ENCODE measurements at places on chromosomes 4 and X. TPM values are rescaled to one million over a fixed set of nuclear protein-coding genes. Genes with fewer than 3 reads are reported as not detected.
A peak's percentile ranks its signal among the peaks of the same experiment; 100 is the strongest.

DNA sequence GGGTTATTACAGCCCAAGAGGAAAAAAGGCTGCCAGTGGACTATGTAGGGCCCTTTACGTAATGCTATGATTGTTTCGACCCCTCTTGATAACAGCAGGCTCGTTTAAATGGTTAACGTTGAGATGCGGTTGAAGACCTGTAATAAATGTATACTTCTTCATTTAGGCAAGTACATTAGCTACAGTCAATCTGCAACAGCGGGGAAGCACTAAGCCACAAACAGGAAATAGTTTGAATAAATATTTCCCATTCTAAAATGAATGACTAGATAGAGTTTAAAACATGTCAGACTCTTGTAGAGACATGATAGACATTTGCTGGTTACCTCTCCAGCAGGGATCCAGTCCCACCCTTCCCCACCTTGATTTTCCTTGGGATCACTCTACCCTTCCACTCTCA is 38.1 kb upstream of the STIM2 start:
- DNase-seq = no peak
- no peak overlapping the region for H3K4me3 ChIP-seq
- no peaks in the 10 kb centered on the region for H3K27me3 ChIP-seq
- H3K27ac ChIP-seq = peak overlapping the region; percentile 56

- H3K36me3 ChIP-seq = no peaks in the 10 kb centered on the region
- no peaks in the 10 kb centered on the region for H3K27me3 ChIP-seq
- H3K4me1 ChIP-seq = no peaks in the 10 kb centered on the region
- no peak overlapping the region for H3K27ac ChIP-seq
- DNase-seq = no peak
These were observed 70.8 kb upstream of the FSTL5 start for GRCh38 chr4:162234595-162234994.

- H3K4me3 ChIP-seq = peak overlapping the region; percentile 56
- peaks cover 14% of the 10 kb centered on the region for H3K4me1 ChIP-seq
- no peaks in the 10 kb centered on the region for H3K27me3 ChIP-seq
- peak overlapping the region; percentile 92 for H3K27ac ChIP-seq
These were observed 67.2 kb downstream of the ANK2 start for GRCh38 chr4:113116414-113117357.

DNA sequence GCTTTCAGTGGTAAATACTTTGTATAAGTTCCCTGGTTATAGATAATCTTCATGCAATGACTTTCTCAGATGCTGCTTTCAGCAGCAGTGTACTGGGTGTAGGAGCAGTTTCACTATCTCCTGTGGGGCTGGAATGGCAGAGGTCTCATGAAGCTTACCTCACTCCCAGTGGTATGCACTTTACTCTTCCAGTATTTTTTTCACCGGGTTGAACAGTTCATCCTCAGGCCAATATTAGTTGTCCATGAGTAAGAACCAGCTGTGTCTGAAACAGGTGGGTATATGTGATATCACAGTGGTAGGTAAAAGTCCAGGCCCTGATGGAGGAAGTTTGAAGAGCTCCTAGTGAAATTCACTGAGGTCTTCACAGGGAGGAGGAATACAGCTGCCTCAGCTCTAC is 351.5 kb upstream of the EMCN start:
- H3K27me3 ChIP-seq = no peaks in the 10 kb centered on the region
- H3K36me3 ChIP-seq = no peaks in the 10 kb centered on the region
- peak; percentile 54 for DNase-seq
- peak overlapping the region; percentile 61 for H3K27ac ChIP-seq

DNA sequence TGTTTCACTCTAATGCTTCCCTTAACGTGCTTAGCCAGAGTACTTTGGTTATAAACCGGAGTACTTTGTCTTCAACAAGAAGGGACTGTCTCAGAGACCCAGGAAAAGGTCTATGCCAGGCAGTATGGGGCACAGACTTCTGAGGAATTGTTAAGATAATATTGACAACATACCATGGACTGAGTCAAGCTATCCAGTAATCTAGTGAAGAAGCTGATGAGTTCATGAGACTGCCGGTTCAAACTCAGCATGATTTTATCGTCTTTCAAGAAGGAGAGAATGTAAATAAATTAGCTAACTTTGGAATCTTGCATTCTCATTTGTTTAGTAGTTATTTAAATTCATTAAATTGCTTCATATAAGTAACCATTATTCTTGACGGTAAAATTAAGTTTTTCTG is 546.1 kb downstream of the PPP4R3C start:
- DNase-seq = no peak
- no peak overlapping the region for H3K4me3 ChIP-seq
- H3K27me3 ChIP-seq = no peaks in the 10 kb centered on the region
- H3K27ac ChIP-seq = no peak overlapping the region
- no peaks in the 10 kb centered on the region for H3K36me3 ChIP-seq

DNA sequence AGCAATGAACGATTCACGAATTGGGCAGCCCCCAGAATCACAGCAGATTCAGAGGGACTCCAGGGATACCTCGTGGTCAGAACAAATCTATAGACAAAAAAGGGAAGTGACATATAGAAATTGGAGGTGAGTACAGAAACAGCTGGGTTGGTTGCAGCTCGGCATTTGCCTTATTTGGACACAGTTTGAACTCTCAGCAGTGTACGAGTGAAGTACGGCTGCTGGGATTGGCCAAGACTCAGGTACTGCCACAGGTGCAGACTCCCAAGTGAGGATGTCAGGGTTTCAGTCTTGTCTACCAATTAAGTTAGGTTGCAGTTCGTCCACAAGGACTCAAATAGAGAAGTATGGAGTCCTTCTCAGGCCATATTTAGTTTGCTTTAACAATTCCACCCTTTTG is 28.2 kb downstream of the HTT-AS start:
- no peaks in the 10 kb centered on the region for H3K36me3 ChIP-seq
- H3K27ac ChIP-seq = no peak overlapping the region
- peaks cover 2% of the 10 kb centered on the region for H3K27me3 ChIP-seq
- DNase-seq = no peak
- peaks cover 18% of the 10 kb centered on the region for H3K4me1 ChIP-seq
- H3K4me3 ChIP-seq = no peak overlapping the region

DNA sequence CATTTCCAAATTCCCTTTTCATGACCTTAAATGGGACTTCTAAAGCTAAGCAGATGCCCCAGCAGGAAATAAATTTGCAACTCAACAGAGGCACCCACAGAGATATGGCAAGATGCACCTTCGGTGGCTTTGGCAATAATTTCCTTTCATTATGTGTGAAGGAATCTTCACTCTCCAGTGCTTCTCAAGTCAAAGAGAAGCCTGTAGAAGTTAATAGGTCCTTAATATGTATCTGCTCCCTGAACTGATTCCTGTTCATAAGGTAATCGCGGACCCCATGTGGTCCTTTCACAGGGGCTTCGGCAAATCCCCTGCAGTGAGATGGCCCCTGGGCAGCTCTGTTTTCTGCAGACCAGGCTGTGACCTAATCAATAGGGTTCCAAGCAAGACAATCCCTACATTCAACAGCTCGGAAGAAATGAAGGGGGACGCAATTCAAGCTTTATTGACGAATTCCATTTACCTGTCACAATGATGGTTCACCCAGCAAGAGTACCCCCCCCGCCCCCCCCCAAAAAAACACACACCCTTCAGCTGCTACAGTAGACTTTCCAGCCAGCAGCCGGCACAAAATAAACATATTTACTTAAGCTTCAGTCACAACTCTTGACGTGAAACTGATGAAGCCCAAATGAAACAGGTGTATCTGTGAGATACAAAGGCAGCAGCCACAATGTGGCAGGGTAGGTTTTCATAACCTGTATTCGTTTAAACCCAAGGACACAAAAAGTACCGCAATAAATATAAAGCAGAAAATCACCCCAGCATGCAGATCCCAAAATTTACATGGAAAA is 35.3 kb downstream of the FAT1 start:
- peaks cover 15% of the 10 kb centered on the region for H3K36me3 ChIP-seq
- no peak for DNase-seq
- H3K27me3 ChIP-seq = no peaks in the 10 kb centered on the region
- H3K27ac ChIP-seq = no peak overlapping the region

- DNase-seq = no peak
- no peaks in the 10 kb centered on the region for H3K36me3 ChIP-seq
- H3K27ac ChIP-seq = no peak overlapping the region
These were observed 721.0 kb upstream of the NDST4 start for GRCh38 chr4:115834441-115834840.

GRCh38 chr4:77845929-77846328 is 16.7 kb upstream of the MRPL1 start:
- DNase-seq = no peak
- no peaks in the 10 kb centered on the region for H3K4me1 ChIP-seq
- no peak overlapping the region for H3K27ac ChIP-seq
- no peak overlapping the region for H3K4me3 ChIP-seq
- H3K27me3 ChIP-seq = peaks cover 2% of the 10 kb centered on the region
- H3K36me3 ChIP-seq = no peaks in the 10 kb centered on the region

GRCh38 chr4:24093446-24093845 is 203.6 kb upstream of the PPARGC1A start:
- no peaks in the 10 kb centered on the region for H3K36me3 ChIP-seq
- H3K27me3 ChIP-seq = no peaks in the 10 kb centered on the region
- H3K4me3 ChIP-seq = no peak overlapping the region

DNA sequence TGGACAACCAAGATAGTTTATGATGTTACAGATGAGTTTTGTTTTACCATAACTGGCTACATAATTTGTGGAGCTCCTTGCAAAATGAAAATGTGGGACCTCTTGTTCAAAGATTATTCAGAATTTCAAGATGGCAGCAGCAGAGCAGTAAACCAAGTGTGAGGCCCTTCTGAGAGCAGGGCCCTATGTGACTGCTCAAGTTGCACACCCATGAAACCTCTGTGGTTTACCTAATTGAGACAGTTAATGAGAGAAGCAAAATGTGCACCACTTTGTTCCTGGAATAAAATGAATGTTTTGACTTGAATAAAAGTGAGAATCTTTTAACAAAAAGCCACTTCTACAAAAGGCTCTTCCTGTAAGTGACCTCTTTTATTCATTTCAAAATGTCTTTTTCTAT is 519.2 kb downstream of the RPA4 start:
- H3K4me1 ChIP-seq = peaks cover 2% of the 10 kb centered on the region
- DNase-seq = no peak
- no peaks in the 10 kb centered on the region for H3K27me3 ChIP-seq
- H3K27ac ChIP-seq = no peak overlapping the region
- H3K4me3 ChIP-seq = no peak overlapping the region
- no peaks in the 10 kb centered on the region for H3K36me3 ChIP-seq

- peaks cover 21% of the 10 kb centered on the region for H3K4me1 ChIP-seq
- H3K27ac ChIP-seq = peak overlapping the region; percentile 68
- H3K36me3 ChIP-seq = no peaks in the 10 kb centered on the region
- H3K27me3 ChIP-seq = no peaks in the 10 kb centered on the region
- no peak for DNase-seq
- no peak overlapping the region for H3K4me3 ChIP-seq
These were observed 102.8 kb downstream of the RTL5 start for GRCh38 chrX:72028701-72029470.

DNA sequence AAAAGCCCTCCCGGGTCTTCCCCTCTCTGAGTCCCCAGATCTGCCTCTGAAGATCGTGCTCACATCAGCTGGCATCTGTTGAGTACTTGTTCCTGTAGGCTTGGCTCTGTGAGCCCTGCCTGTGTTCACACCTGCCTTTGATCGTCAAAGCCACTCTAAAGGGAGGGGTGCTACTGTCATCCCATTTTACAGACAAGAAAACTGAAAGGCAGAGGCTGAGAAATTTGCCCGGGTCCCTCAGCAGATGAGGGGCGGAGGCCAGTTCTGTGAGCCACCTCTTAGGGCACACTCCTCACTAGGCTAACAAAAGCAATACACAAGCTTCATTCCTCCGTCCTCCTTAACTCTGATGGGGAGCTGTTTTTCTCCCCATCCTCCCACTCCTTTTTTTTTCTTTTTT is 655 bp downstream of the CYTL1 start:
- no peaks in the 10 kb centered on the region for H3K36me3 ChIP-seq
- H3K27ac ChIP-seq = no peak overlapping the region
- H3K27me3 ChIP-seq = peaks cover 21% of the 10 kb centered on the region
- H3K4me3 ChIP-seq = no peak overlapping the region
- no peaks in the 10 kb centered on the region for H3K4me1 ChIP-seq

DNA sequence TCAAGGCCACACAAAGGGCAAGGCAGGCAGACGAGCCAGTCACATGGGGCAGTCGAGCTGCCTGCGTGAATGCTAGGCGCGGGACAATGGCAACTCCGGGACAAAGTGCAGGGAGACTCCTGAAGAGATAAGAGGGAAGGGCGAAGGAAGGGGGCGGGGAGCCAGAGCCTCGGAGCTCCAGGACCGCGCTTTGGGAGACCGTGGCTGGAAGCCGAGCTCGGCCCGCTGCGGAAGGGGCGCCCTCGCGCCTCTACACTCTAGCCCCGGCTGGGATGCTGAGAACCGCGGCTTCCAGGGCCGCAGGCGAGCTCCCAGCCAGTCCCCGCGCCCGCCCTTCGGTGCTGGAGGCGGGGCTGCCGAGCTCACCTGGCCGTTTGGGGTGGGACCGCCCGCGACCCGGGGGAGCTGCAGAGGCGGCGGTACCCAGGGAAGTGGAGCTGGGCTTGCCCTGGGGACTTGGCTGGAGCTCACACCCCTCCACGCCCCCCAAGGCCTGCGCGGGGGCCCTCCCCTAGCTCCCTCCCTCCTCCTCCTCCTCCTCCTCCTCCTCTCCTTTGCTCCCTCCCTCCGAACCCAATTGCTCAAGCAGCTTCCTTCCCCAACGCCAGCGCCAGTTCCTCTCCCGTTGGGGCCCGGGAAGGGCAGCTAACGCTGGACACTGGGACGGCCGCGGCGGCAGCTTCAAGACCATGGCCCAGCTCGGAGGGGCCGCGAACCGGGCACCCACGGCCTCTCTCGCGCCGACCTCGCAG is at the start of gene SOWAHD:
TSS of gene SOWAHD (plus strand) at position 610 of the 752 bp plus-strand sequence. CDS start at position 690, 80 bp downstream.
- peaks cover 31% of the 10 kb centered on the region for H3K4me1 ChIP-seq
- peak within 1 kb of the TSS; percentile 50 for H3K4me3 ChIP-seq
- peaks cover 7% of the 10 kb centered on the region for H3K27me3 ChIP-seq

DNA sequence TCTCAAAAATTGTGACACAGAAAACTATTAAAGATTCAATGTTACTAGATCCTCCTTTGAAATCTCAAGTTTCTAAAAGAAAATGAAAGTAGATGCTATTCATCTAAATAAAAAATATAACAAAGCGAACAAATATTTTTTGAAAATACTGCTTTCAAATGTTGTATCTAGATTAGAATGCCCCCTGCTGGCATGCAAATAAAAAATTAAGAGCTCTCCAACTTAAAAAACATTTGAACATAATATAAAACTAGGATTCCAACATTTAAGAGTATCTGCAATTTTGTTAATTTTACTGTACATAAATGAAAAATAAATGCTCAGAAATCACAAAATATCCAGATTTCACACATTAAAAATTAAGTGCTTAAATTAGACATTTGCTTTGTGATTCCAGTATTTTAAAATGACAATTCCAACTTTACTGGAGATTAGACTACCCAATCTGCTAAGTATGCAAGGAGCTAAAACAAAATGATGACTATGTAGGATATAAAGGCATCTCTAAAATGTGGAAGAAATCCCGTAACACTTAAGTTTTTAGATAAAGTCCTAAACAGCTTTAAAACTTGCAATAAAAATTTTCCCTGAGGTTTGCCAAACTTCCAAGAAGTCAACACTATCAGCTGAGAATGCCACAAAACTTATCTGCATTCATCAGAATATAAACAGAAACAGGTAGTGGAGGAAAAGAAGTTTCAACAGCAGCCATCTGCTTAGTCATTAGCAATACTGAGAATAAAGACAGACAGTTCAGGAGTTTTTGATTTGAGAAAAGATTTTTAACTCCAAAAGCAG is 32.7 kb downstream of the DHX15 start:
- DNase-seq = no peak
- H3K4me3 ChIP-seq = no peak overlapping the region
- no peak overlapping the region for H3K27ac ChIP-seq

- no peak overlapping the region for H3K4me3 ChIP-seq
- H3K36me3 ChIP-seq = no peaks in the 10 kb centered on the region
- no peak overlapping the region for H3K27ac ChIP-seq
- DNase-seq = no peak
- no peaks in the 10 kb centered on the region for H3K27me3 ChIP-seq
- peaks cover 8% of the 10 kb centered on the region for H3K4me1 ChIP-seq
These were observed 40.4 kb upstream of the NOCT start for GRCh38 chr4:138975225-138975624.

GAGE1 gene
- polyA plus RNA-seq = not detected

SSX2 gene
- polyA plus RNA-seq = not detected

TCEAL6 gene
- polyA plus RNA-seq = 1.1 TPM

PLXNB3 gene
- 5.0 TPM for polyA plus RNA-seq
